ENCODE measurements at places on chromosomes 13 and 19. TPM values are rescaled to one million over a fixed set of nuclear protein-coding genes. Genes with fewer than 3 reads are reported as not detected.

DNA sequence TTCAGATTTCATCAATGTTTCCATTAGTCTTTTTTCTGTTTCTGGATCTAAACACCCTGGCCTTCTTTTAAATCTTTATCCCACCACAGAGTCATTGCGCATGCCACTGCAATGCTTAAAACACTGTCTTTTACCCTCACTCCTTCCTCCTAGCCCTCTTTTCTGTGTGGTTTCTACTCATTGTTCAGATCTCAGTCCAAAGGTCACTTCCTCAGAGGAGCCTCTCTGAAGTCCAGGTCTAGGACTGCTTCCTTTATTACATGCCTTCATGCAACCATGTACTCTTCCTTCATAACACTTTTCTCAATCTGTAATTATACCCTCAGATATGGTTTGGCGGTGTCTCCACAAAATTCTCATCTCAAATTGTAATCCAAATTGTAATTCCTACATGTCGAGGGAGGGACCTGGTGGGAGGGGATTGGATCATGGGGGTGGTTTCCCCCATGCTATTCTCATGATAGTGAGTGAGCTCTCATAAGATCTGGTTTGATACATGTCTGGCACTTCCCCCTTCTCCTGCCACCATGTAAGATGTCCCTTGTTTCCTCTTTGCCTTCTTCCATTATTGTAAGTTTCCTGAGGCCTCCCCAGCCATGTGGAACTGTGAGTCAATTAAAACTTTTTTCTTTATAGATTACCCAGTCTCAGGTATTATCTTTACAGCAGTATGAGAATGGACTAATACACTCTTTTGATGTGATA, 808.9 kb downstream of the DIAPH3 start:
- DNase-seq = no peak

Gene ZSCAN4
- not detected for total RNA-seq

GRCh38 chr13:92658293-92658692, 568.3 kb upstream of the GPC6 start:
- no peak for DNase-seq

GRCh38 chr19:7328647-7329046, 20.1 kb upstream of the ARHGEF18 start:
- DNase-seq = no peak

Data from CD8-positive, alpha-beta T cell (primary cell).